ENCODE measurements at places on chromosomes 2 and 18.

DNA sequence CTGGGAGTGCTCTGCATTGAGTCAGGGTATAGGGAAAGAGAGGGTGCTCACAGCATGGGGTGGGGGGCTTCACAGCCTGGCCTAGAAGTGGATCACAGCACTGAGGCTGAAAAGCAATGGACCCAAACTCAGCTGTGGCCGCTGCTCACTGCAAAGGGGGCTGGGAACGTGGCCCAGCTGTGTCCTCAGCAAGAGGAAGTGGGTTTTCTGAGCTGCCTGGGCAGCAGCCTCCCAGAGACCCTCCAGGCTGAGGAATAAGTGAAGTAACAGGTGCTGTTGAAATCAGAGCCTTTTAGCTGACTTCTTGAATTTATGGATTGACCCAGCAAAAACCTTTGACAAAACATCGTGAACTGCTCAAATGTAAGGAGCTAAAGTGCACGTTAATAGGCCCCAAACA lies 35.2 kb downstream of the PTGR3 start:
- no peak for DNase-seq

- no peak for DNase-seq
These were observed 86.8 kb downstream of the CLIP4 start for GRCh38 chr2:29201979-29202378.

GRCh38 chr18:77111449-77111848 lies 21.1 kb downstream of the MBP start:
- DNase-seq = no peak

DNA sequence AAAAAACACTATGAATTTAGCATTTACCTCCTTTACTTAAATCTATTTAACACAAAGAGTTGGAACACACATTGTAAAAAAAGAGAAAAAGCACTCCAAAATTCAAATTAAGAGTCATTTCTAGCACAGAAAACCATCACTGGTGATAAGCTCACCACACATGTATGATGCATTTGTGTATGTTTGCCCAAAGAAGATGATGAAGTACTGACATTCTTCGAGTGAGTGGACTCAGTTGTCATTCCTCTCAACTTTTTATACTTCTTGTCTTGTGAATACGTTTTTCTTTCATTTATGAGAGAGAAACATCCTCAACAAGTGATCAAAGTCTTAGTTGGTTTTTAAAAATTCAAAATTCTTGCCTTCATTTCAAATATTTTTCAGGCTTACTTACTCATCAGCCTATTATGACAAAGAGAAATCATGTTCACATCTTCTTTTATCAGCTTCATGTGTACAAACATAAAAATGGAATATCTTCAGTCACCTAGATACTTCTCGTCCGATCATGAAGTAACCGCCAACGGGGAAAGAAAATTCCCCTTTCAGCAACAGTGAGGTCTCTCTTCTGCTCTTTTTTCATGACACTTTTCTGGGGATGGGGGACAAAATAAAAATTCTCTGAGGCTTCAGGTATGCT lies 1.5 kb downstream of the DSEL start:
- no peak for DNase-seq

DNA sequence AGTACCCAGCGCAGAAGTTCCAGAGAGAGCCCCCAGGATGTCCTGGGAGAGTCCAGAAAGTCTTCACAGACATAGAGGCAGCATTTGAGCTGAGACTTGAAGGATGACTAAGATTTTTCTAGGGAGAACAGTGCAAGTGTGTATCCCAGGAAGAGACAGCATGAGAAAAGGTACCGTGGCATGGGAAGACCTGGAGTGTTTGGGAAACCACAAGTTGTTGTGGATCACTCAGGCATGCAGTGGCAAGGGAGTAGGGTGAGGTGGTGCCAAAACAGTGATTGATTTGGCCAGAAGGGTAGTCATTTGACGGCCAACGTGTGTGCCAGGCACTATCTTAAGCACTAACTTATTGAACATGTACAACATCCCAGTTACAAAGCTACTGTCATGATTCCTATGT lies 24.5 kb upstream of the KCNK3 start:
- DNase-seq = no peak

DNA sequence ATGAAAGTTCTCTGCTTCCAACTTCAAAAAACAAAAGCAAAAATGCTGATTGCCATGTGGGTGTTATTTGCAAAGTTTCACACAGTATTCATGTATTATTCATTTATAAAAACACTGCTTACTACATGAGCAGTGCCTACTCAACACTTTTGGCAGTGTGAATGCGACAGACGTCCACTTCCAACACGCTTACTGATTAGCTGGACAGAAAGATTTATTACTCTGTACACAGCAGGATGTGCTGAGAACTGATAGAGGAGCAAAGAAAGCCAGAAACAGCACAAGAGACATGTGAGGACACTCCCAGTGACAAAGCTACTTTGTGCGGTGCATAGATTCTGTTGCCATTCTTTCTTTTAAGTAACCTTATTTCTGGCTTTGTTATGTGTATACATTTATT lies 258.8 kb downstream of the DLGAP1 start:
- DNase-seq = no peak

GRCh38 chr2:218898109-218898878 lies 17.6 kb downstream of the WNT10A start:
- DNase-seq = peak; percentile 84

- DNase-seq = no peak
These were observed 276 bp downstream of the NFE2L2 start for GRCh38 chr2:177264209-177264692.

DNA sequence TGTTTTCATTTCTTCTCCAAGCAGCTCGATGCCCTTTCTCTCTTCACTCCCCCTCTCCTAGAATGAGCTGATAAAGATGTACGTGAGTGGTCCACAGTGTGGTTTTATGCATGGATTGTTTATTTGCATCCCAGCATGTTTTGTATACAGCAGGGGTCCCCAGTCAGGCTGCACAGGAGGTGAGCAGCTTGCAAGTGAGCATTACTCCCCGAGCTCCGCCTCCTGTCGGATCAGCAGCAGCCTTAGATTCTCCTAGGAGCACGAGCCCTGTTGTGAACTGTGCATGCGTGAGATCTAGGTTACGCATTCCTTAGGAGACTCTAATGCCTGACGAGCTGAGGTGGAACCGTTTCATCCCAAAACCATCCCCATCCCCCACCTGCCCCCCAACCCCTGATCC lies 262.6 kb downstream of the AGAP1 start:
- no peak for DNase-seq

DNA sequence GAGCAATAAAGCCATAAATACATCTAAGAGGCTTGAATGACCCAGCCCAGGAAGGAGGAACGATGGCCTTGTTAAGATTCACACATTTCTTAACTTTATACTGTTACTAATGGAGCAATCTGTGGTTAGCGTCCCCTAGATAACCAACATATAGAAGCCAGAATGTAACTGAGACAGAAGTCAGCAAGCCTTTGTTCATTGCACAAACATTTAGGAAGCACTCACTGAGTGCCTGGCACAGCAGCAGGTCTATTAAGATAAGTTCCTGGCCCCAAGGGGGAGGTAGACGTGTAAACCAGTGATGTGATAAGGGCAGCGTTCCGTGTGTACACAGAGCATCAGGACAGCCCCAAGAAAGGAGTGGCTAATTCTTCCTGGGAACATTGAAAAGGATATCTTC lies 63.6 kb upstream of the ATL2 start:
- DNase-seq = no peak

DNA sequence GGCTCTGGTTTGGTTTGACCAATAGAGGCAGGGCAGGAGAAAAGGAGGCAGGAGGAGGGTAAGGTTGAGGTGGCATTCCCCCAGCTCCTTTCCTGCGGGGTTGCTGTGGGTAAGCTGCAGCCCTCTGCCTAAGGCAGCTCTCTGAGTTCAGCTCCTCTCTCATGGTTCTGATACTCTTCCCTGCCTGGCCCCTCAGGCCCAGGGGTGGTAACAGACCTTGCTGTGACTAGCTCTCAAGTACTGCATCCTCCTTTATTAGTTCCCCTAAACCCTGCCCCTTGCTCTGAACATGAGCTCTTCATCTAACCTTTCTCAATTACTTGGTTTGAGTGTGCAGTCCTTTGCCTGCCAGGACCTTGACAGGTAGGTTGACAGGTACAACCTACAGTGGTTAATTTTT lies 205.5 kb downstream of the SLC4A3 start:
- DNase-seq = no peak

GRCh38 chr2:191178806-191179514 lies 28.2 kb upstream of the STAT4 start:
- no peak for DNase-seq

- DNase-seq = no peak
These were observed 7.9 kb downstream of the MFSD6 start for GRCh38 chr2:190415794-190416775.

- DNase-seq = no peak
These were observed 93.5 kb upstream of the MAPRE2 start for GRCh38 chr18:34947711-34948125.

DNA sequence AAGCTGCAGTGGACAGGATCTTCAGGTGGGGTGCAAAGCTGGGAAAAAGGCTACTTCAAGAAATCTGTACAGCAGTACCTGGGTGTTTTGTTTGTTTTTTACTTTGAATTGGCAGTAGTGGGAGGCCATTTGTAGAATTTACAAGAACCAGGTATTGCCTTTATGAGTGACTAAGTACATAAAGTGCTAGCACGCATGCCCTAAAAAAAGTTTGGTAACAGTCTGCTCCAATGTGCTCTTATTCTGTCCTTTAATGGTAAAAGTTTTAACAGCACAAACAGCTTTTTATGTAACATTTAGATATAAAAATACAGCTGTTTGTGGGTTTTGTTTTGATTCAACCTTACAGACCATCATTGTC lies 17.2 kb downstream of the REV1 start:
- no peak for DNase-seq

- no peak for DNase-seq
These were observed 1.2 kb upstream of the SLC1A4 start for GRCh38 chr2:64987956-64988419.

DNA sequence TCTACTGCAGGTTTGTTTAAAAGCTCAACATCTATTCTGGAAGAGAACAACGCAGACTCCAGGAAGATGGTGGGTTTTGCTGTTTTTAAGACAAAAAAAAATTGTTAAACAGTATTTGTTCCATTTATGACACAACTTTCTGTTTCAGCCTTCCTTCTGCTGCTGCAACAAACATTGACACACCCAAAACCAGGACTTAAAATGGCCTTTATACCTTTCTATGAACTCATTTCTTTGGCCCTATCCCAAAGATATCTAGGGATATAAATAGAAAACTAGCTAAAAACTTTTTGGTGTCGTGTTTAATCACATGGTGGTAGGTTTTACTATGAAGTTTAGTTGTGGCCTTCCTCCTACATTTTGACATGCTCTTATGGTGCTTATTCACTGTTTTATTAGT lies 964 bp upstream of the GALNT3 start:
- no peak for DNase-seq

- no peak for DNase-seq
These were observed 919 bp upstream of the CYP1B1 start for GRCh38 chr2:38076710-38077430.

GRCh38 chr2:202780514-202781021 lies 91.0 kb downstream of the ICA1L start:
- no peak for DNase-seq

DNA sequence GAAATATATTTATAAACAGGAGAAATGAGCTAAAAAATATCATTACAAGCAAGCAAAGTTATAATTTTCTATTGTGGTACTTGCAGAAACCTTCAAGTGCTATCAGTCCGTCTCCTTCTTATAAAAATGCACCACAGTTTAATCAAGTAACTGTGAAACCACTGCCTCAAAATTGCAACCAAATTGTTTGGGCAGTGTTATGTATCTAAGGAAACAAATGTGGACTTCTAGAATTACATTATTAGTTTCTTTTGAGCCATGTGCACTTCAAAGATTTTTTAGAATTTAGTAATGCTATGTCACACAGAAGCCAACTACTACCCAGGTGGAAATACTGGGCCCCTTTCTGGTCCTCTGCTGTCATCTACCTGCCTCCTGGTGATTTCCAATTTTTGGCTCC lies 495.6 kb downstream of the NYAP2 start:
- DNase-seq = no peak

GRCh38 chr18:61323951-61324350 lies 9.3 kb upstream of the CDH20 start:
- no peak for DNase-seq

- DNase-seq = no peak
These were observed 45.2 kb upstream of the SULT1C3 start for GRCh38 chr2:108194409-108195132.

DNA sequence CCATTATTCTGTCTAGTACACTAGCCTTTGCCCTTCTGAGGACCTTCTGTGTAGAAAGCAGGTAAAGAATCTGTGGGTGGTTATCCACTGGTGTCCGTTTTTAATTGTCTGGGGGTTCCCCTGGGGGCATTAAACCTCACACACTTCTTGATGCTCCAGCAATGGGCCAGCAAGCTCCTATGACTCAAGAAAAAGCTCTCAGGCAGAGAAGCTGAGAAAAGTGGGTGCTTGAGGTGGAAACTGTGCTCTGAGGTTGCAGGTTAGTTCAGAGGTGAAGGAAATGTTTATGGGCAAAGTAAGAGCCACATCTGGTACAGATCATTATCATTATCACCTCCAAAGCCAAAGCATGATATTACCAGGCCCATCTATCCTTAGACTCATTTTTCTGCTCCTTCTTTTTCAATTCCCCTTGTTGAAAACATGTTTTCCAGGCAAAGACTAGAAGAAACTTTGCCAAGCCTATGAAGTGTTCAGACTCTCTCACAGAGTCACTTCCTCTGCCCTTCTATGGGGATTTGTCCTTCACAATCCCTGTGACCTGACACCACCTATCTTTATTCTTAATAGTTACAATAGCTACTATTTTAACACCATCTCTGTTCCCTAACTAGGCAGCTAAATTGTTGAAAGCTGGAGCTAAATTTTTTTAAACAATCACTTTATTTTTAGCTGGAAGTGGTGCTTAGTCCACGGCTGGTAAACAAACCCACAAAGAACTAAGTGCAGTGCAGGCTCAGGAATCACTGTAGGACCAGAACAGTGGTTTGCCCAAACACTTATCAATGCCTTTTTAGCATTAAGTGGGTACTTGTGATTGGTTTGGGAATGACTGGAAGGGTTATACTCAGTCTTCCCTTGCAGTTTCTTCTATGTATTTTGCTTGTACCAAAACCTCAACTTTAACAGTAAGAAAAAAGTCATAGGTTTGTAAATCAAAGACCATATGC lies 512.8 kb upstream of the POU3F3 start:
- no peak for DNase-seq

DNA sequence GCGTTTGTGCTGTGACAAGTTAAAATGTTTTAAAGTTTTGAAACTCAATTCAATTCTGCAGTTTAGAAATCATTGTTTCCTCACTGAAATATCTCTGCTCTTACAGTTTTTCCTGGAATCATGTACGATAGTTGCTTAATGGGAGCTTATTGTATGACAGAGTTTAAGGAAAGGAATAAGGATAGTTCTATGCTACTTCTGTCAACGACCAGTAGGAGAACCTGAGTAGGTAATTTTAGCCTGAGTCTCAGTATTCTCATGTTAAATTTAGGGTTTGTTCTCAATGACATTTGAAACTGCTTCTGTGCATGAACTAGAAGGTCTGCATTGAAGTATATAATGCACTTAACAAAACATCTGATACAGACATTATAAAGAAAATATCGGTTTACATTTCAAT lies 361.1 kb downstream of the CPS1 start:
- DNase-seq = no peak

GRCh38 chr2:128682266-128682665 lies 363.6 kb upstream of the HS6ST1 start:
- DNase-seq = no peak
